ENCODE measurements at places on chromosomes 12 and 14.

- DNase-seq: no peak
Measured at GRCh38 chr14:77883847-77884238, 83.9 kb downstream of the ADCK1 start.

GRCh38 chr14:33934938-33935337 is 15.9 kb downstream of the EGLN3 start:
- no peak for DNase-seq

DNA sequence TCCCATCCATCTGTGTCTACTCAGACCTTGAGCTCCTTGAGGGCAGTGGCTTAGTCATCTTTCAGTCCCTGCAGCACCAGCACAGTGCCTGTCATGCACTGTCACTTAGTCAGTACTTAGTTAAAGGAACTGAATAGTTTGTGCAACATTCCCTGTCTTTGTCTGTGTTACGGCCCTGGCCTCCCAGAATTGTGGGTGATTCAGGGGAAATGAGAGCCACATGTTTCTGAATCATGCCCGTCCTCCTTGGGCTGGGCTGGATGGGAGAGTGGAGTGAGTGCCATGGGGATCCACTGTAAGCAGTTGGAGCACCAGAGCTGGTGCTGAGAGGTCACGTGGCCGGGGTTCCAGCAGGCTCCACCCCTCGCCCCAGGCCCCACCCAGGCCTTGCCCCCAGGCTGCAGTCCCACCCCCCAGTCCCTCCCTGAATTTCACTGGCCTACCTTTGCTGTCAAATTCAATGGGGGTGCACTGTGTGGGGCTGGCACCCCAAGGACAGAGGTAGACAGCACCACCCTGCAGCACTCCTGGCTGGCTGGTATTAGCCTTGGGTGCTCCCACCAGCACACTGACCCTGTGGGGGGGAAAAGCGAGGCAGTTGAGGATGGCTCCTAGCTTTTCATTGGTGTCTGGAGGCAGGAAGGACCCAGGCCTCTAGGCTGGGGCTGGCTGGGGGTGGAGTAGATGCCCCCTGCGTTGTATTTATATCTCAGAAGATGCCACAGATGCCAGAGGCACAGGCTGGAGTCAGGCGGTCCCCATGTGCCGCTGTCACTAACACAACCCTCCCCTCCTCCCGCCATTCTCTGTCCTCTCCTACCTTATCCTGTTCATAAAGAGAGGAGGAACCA is 7.5 kb downstream of the ITGA5 start:
- DNase-seq: no peak

- no peak for DNase-seq
Measured at GRCh38 chr12:53975479-53976152, 862 bp upstream of the HOTAIR start.

GRCh38 chr14:100540141-100540925 is 46.9 kb downstream of the BEGAIN start:
- no peak for DNase-seq

DNA sequence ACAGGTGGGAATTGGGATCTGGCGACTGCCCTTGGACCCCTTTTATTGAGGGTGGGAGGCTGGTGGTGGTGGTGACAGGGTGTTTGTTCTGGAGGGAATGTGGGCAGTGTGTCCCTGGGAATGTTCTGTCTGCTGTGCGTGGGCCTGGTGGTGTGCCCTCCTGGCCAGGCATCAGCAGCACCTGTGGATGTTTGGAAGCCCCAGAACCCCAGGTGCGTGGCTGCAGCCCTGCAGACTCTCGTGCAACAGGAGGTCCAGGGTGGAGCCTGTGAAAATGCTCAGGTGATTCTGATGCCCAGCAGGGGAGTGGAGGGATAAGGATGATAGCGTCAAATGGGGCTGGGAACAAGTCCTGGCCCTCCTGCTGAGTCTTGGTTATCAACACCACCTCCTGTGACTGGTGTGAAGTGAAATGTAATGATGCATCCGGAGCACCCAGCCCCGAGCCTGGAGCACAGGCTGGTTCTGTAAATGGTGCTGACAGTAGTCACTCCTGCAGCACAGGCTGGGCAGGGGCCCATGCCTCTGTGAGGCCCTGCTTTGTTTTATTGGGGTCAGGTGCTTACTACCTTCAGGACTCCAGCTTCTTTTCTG is 176.6 kb downstream of the TSPAN9 start:
- DNase-seq: no peak

- no peak for DNase-seq
Measured at GRCh38 chr14:101547107-101547738, 14.1 kb upstream of the DIO3 start.

- DNase-seq: no peak
Measured at GRCh38 chr12:42691991-42692557, 102.5 kb upstream of the PRICKLE1 start.

GRCh38 chr12:89217472-89217871 is 134.8 kb downstream of the DUSP6 start:
- no peak for DNase-seq

DNA sequence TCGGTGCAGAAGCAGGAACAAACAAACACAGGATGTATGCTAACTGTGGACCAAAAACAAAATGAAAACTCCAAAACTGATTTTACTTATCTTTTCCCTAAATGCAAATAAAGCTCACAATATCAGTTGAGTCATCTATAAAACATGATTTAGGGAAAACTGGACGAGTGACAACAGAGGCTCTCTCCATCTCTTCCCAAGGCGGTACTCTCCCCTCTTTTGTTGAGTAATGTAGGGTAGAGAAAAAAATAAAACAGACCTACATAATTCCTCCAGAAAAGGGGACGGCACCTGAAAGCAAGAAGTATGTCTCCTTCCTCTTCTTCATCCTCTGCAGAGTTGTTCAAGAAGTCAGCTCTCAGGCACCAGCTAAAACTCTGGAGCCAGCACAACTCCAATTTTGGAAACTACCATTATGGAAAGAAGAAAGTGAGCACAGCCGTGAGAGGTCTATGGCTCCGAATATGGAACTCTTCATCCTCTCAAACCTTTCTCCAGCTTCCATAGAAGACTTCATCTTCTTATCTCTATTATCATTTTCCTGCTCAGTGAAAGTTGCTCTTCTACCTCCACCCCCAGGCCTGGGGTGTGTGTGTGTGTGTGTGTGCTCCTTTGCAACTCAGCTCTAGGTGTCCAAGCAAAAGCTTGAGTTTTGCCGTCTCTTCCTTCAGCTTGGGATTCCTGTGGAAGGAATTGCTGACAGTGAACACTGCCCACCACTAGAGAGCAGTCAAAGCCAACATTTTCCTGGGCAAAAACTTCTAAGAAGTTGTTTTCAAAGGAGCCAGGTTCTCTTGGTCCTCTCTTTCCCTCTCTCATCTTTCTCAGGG is 155.4 kb downstream of the DIO2 start:
- DNase-seq: peak; percentile 6

DNA sequence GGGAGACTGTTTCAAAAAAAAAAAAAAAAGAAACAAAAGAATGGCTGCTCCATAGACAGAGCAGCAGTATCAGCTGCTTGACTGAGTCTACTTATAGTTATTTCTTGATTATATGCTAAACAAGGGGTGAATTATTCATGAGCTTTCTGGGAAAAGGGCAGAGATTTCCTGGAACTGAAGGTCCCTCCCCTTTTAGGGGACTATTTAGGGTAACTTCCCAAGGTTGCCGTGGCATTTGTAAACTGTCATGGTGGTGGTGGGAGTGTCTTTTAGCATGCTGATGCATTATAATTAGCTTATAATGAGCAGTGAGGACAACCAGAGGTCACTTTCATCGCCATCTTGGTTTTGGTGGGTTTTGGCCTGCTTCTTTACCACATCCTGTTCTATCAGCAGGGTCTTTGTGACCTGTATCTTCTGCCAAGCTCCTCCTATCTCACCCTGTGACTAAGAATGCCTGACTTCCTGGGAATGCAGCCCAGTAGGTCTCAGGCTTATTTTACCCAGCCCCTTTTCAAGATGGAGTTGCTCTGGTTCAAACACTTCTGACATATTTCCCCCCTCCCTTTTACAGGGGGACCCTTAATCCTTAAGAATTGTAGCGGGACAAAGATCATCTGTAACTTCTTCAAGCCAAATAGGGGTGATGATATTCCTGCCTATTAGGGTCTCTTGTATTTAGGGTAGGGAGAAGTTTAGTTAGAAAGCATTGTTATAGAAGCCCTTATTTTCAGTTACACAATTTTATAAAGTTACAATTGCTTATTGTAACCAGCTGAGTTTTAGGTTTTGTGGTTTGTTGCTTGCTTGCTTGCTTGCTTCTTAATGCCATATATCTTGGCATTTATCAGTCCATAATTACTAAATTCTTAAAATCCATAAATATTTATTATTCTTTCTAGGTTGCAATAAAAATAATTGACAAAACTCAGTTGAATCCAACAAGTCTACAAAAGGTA is 42.5 kb downstream of the MARK3 start:
- no peak for DNase-seq

- no peak for DNase-seq
Measured at GRCh38 chr12:104802208-104802607, 155.9 kb downstream of the SLC41A2 start.

- DNase-seq: peak; percentile 65
Measured at GRCh38 chr12:56629459-56630179, 507 bp downstream of the BAZ2A start.

DNA sequence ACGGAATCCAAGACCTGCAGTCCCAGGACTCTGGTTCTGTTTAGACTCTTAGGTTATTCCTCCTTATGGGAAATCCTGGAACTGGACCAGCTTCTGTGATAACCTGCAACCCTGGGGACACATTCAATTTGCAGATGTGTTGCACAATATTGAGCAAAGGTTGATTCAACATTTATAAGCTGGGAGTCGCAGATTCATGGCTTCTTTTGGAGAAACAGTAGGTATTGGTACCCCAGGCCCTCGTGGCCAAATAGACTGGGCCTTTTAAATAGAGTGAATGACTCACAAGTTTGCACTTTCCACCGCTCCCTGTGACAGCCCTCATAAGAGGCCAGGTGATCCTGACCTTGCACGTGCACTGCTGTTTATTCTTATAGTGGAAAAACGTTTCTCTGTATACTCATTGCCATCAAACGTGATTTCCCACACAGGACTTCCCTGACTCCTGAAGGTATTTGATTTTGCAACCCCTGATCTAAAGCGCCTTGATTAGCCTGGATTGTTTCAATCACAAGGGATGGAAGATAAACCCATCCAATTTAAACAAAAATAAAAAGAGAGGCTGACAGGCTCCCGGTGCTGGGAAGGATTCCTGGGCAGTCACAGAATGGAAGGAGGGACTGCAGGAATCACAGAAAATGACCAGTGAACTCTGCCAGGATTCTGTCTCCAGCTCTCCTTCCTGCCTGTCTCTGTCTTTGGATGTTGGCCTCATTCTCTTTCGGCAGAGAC is 98.0 kb downstream of the VCPKMT start:
- DNase-seq: no peak

DNA sequence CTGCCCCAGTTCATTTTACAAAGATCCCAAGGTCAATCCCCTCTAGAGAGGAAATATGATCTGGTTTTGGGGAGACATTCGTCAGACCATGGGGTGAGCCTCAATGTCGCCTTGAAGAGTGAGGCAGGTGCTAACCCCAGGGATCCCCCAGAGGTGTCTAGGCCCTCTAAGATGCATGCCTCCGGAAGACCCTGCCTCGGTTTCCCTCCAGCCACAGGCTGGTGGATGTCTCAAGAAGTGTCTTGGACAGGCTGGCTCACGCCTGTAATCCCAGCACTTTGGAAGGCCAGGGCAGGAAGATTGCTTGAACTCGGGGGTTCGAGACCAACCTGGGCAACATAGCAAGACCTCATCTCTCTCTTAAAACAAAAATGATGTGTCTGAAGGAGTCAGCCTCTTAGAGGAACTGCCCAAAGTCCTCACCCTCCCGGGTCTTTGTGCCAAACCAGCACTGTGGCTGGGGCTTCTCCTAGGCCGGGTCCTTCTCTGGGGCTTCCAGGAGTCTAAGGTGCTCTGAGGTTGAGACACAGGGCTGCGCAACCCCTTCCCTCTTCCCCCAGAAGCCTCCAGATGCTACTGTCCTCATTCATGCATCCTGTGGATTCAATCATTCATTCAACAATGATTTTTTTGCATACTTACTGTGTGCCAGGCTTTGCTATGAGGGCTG is 24.7 kb upstream of the BEGAIN start:
- no peak for DNase-seq

- no peak for DNase-seq
Measured at GRCh38 chr12:114729731-114730130, 45.8 kb upstream of the TBX3 start.

GRCh38 chr12:52920937-52921336 is 16.1 kb upstream of the KRT8 start:
- no peak for DNase-seq

DNA sequence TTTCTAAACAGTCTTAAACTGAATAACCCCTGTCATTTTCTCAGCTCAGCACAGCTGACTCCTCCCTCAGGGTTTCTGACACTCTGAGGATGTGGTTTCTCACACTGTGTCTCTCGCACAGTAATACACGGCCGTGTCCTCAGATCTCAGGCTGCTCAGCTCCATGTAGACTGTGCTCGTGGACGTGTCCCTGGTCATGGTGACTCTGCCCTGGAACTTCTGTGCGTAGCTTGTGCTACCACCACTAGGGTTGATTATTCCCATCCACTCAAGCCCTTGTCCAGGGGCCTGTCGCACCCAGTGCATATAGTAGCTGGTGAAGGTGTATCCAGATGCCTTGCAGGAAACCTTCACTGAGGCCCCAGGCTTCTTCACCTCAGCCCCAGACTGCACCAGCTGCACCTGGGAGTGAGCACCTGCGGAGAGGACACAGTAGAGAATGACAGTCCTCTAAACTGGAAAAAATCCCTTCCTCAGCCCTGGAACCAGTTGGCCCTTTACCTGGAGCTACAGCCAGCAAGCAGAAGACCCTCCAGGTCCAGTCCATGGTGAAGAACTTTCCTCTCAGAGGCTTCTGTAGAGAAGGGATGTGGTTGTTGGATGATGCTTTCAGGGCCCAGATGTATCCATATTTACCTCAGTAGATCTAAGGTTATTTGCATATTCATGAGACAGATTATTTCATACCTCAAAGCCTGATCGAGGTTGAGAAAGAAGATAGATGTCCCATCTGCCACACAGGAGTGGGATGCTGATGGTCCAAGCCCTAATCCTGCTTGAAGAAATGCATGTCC is 984.8 kb downstream of the TMEM121 start:
- DNase-seq: no peak

- DNase-seq: no peak
Measured at GRCh38 chr12:52263761-52264434, 10.5 kb upstream of the KRT86 start.

DNA sequence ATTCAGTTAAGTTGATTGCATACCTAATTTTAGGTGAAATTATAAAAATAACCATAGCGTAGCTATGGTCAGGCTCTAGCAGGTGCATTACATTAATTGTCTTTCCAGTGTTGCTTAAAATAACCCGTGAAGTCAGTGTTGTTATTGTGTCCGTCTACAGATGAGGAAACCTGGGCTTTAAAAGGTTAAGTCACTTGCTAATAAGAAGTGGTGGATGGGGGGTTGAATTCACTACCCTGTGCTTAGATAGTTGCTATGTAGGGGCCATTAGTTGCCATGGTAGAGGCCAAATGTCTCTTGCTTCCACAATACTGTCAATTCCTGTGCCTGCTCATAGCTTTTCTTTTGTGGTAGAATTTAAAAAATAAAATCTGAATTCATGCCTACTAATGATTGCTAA is 174.8 kb downstream of the PELI2 start:
- DNase-seq: no peak

- no peak for DNase-seq
Measured at GRCh38 chr14:101828046-101828445, 66.5 kb downstream of the PPP2R5C start.

- DNase-seq: no peak
Measured at GRCh38 chr12:1496162-1496900, 98.0 kb downstream of the FBXL14 start.
